ENCODE measurements at places on chromosomes 6 and 20. TPM values are rescaled to one million over a fixed set of nuclear protein-coding genes. Genes with fewer than 3 reads are reported as not detected.

GRCh38 chr6:72832271-72832670, 210.4 kb downstream of the KCNQ5 start:
- no peaks in the 10 kb centered on the region for H3K36me3 ChIP-seq
- no peaks in the 10 kb centered on the region for H3K27me3 ChIP-seq
- no peak for DNase-seq
- H3K4me1 ChIP-seq, result no peaks in the 10 kb centered on the region
- H3K27ac ChIP-seq, result no peak overlapping the region

DNA sequence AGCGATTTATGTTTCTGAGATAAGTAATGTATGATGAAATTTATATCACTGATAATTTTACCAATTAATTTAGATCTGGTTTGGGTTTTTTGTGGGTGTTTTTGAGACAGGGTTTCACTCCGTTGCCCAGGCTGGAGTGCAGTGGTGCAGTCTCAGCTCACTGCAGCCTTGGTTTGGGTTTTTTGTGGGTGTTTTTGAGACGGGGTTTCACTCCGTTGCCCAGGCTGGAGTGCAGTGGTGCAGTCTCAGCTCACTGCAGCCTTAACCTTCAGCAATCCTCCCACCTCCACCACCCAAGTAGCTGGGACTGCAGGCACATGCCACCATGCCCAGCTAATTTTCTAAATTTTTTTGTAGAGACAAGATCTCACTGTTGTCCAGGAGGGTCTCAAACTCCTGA, 13.0 kb downstream of the MRS2 start:
- no peak overlapping the region for H3K27ac ChIP-seq
- H3K36me3 ChIP-seq, result no peaks in the 10 kb centered on the region
- no peaks in the 10 kb centered on the region for H3K27me3 ChIP-seq
- H3K4me3 ChIP-seq, result no peak overlapping the region
- no peak for DNase-seq

- H3K27me3 ChIP-seq, result no peaks in the 10 kb centered on the region
- no peak for DNase-seq
- no peaks in the 10 kb centered on the region for H3K36me3 ChIP-seq
- H3K4me1 ChIP-seq, result peaks cover 3% of the 10 kb centered on the region
Measured at GRCh38 chr6:135021310-135022049, 33.1 kb downstream of the HBS1L start.

DNA sequence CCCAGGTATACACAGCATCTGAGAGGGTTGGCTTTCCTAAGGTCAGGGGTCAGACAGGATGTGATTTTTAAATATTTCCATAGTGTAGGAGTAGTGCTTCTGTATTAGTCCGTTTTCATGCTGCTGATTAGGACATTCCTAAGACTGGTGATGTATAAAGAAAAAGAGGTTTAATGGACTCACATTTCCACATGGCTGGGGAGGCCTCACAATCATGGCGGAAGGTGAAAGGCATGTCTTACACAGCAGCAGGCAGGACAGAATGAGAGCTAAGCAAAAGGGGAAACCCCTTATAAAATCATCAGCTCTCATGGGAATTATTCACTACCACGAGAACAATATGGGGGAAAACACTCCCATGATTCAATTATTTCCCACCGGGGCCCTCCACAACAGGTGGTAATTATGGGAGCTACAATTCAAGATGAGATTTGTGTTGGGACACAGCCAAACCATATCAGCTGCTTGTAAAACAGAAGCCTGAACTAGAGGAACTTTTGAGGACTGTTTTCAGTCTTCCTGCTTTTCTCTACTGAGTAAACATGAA, 91.0 kb upstream of the MEI4 start:
- H3K27me3 ChIP-seq, result no peaks in the 10 kb centered on the region
- H3K4me1 ChIP-seq, result no peaks in the 10 kb centered on the region
- H3K27ac ChIP-seq, result no peak overlapping the region
- no peak for DNase-seq
- no peak overlapping the region for H3K4me3 ChIP-seq
- no peaks in the 10 kb centered on the region for H3K36me3 ChIP-seq

DNA sequence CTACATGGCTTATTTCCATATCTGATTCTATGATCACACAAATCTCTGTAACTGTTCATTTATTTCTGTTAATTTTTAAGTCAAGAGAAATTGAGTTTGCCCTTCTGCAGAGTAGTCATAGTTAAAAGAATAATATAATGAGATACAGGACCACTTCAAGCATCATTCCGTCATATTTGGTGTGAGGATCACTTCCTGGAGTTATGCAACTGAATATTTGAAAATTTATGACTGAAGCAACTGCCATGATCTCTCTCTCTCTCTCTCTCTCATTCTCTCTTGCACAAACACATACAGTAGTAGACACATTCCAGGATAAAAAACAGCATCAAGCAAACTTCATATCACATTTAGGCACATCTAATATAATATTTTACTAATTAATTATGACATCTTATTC, 116.4 kb downstream of the COL9A1 start:
- no peaks in the 10 kb centered on the region for H3K4me1 ChIP-seq
- H3K27me3 ChIP-seq, result no peaks in the 10 kb centered on the region
- H3K36me3 ChIP-seq, result no peaks in the 10 kb centered on the region
- no peak overlapping the region for H3K4me3 ChIP-seq
- no peak for DNase-seq

DNA sequence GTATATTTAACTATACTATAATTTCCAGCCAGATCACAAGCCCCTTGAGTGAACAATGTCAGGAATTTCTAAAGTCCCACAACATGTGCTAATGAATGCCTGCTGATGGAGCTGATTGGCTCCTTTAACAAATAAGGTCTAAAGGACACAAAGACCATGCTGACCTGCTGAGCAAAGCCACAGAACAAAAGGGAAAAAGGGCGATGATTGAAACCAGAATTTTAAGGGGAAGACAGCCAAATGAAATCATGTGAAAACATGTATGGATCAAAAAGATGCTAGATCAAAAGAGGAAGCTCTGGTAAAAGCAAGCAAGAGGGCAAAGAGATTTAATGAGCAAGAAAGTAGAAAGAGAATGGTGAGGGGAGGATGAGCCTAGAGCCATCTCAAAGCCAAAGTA, 105.6 kb downstream of the DCDC2 start:
- H3K36me3 ChIP-seq, result no peaks in the 10 kb centered on the region
- no peak overlapping the region for H3K4me3 ChIP-seq
- DNase-seq, result no peak
- H3K27me3 ChIP-seq, result no peaks in the 10 kb centered on the region

DNA sequence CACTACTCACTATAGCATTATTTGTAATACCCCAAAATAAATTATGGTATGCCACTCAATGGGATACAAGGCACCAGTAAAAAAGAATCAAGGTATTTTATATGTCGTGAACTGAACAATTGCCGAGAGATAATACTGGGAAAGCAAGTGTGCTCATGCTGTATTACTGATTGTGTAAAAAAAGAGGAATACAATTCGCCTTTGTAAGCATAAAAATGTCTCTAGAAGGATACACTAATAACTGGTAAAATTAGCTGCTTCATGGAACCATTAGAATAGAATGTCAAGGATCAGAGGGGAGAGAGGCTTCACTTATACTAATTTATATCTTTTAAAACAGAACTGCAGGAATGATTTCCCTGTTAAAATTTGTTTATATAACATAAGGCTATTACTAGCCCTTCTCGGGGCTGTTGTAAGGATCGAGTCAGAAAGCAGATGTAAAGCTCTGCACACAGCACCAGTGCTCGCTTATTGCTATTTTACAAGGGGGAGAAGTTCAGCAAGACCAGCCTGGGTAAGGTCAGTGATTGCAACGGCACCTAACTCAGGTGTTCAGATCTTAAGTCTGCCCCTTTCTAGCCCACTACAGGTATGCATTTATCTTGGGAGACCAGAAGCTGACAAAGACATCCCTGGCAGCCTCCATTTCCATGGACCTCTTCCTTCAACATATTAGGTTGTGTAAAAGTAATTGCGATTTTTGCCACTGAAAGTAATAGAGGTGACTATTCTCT, 61.6 kb downstream of the MYH7B start:
- no peak for DNase-seq
- no peaks in the 10 kb centered on the region for H3K36me3 ChIP-seq
- peaks cover 19% of the 10 kb centered on the region for H3K4me1 ChIP-seq

GRCh38 chr6:144757299-144757698, 472.2 kb downstream of the UTRN start:
- no peak for DNase-seq
- no peaks in the 10 kb centered on the region for H3K27me3 ChIP-seq
- no peaks in the 10 kb centered on the region for H3K36me3 ChIP-seq
- peaks cover 19% of the 10 kb centered on the region for H3K4me1 ChIP-seq
- H3K4me3 ChIP-seq, result no peak overlapping the region
- no peak overlapping the region for H3K27ac ChIP-seq

GRCh38 chr6:167151648-167152047, 6.1 kb downstream of the GPR31 start:
- no peak overlapping the region for H3K4me3 ChIP-seq
- peaks cover 9% of the 10 kb centered on the region for H3K4me1 ChIP-seq
- H3K36me3 ChIP-seq, result no peaks in the 10 kb centered on the region
- no peak overlapping the region for H3K27ac ChIP-seq
- no peak for DNase-seq
- H3K27me3 ChIP-seq, result peaks cover 4% of the 10 kb centered on the region

GRCh38 chr20:50569864-50570836, 60.0 kb downstream of the PTPN1 start:
- no peak for DNase-seq
- H3K27me3 ChIP-seq, result peaks cover 6% of the 10 kb centered on the region
- H3K4me3 ChIP-seq, result no peak overlapping the region
- H3K36me3 ChIP-seq, result no peaks in the 10 kb centered on the region
- no peak overlapping the region for H3K27ac ChIP-seq
- H3K4me1 ChIP-seq, result peaks cover 16% of the 10 kb centered on the region

DNA sequence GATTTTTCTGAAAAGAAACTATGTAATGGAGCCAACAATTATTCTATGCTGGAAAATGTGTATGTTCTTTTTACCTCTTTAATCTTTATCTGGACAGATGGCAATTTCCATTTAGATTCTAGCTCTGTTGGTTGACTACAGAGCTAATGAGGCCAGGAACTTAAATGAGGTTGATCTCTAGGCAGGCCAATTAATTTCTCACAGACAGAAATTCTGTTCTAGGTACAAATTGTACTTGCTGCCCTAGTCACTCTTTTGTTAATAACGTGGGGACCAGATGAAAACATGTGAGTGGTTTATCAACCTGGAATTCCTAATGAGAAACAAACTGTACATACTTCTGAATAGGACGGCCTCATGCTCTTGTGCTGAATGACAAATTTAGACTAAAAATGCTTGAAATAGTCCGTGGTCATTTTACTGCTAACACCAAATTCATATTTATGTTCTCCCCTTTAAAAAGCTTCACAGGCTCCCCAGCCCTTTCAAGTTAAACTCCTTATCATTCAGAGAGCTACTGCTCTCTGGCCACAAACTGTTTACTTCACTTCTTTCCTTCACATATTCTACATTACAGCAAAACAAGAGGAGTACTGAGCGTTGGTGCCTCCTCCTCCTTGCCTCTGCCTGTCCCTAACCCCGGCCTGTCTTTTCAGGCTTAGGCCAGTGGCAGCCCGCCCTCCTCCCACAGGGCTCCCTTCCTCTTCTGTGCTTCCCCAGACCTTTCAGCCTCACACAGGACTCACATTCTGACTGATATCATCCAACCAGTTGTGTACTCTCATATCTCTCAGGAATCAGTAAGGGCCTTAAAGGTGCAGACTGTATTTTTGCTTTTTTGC, 41.4 kb downstream of the DTNBP1 start:
- H3K36me3 ChIP-seq, result no peaks in the 10 kb centered on the region
- H3K27me3 ChIP-seq, result peaks cover 3% of the 10 kb centered on the region
- H3K4me3 ChIP-seq, result peak overlapping the region; percentile 80

GRCh38 chr20:35662551-35662950, 2.1 kb downstream of the CPNE1 start:
- H3K27me3 ChIP-seq, result peaks cover 3% of the 10 kb centered on the region
- peaks cover 27% of the 10 kb centered on the region for H3K4me1 ChIP-seq
- no peaks in the 10 kb centered on the region for H3K36me3 ChIP-seq
- peak overlapping the region; percentile 86 for H3K4me3 ChIP-seq

- H3K36me3 ChIP-seq, result peaks cover 5% of the 10 kb centered on the region
- no peaks in the 10 kb centered on the region for H3K27me3 ChIP-seq
- no peak overlapping the region for H3K4me3 ChIP-seq
- peaks cover 12% of the 10 kb centered on the region for H3K4me1 ChIP-seq
- H3K27ac ChIP-seq, result no peak overlapping the region
Measured at GRCh38 chr6:3665608-3666007, 85.9 kb downstream of the PXDC1 start.

- H3K27me3 ChIP-seq, result peaks cover 3% of the 10 kb centered on the region
- no peaks in the 10 kb centered on the region for H3K36me3 ChIP-seq
- no peak for DNase-seq
- no peaks in the 10 kb centered on the region for H3K4me1 ChIP-seq
- H3K4me3 ChIP-seq, result no peak overlapping the region
Measured at GRCh38 chr20:23248461-23248882, 102.1 kb upstream of the NXT1 start.

GRCh38 chr20:51563486-51564332, 21.2 kb upstream of the NFATC2 start:
- peaks cover 18% of the 10 kb centered on the region for H3K27me3 ChIP-seq
- H3K4me3 ChIP-seq, result peak overlapping the region; percentile 89
- H3K4me1 ChIP-seq, result peaks cover 3% of the 10 kb centered on the region
- peak; percentile 28 for DNase-seq
- no peak overlapping the region for H3K27ac ChIP-seq

GRCh38 chr6:30882759-30883684, 1.3 kb upstream of the DDR1 start:
- H3K36me3 ChIP-seq, result no peaks in the 10 kb centered on the region
- DNase-seq, result no peak

DNA sequence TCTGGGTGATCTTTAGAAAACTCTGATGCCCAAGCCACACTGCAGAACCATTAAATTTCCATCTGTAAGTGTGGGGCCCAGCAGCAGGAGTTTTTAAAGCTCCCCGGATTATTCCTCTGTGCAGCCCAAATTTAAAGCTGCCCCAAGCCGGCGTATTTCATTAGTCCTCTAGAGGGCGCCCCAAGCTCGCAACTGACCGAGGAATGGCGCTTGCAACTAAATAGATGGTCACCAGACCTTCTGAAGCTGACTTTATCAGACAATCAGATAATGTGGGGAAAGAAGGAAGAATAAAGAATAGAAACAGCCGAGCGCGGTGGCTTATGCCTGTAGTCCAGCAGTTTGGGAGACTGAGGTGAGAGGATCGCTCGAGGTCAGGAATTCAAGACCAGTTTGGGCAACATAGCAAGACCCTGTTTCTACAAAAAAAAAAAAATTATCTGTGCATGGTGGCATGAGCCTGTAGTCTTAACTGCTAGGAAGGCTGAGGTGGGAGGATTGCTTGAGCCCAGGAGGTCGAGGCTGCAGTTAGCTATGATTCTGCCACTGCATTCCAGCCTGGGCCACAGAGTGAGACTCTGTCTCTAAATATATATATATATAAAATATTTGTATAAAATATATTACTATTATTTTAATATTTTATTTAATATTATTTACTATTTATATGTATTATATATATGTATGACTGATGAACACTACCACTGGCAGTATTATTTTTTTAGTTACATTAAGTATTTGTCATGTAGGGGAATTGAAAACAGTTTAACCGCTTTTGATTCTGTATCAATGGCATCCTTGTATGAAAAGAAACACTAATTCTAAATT, 56.0 kb downstream of the OTOR start:
- DNase-seq, result peak; percentile 84
- H3K4me1 ChIP-seq, result peaks cover 2% of the 10 kb centered on the region
- H3K36me3 ChIP-seq, result peaks cover 9% of the 10 kb centered on the region
- H3K27me3 ChIP-seq, result peaks cover 3% of the 10 kb centered on the region

- no peak overlapping the region for H3K4me3 ChIP-seq
- DNase-seq, result no peak
- no peaks in the 10 kb centered on the region for H3K27me3 ChIP-seq
- no peaks in the 10 kb centered on the region for H3K4me1 ChIP-seq
- no peak overlapping the region for H3K27ac ChIP-seq
Measured at GRCh38 chr6:18141805-18142590, 12.9 kb downstream of the TPMT start.

Gene SYCP2L
- total RNA-seq, result 20.5 TPM

Gene SIRPA
- total RNA-seq, result 0.34 TPM

Gene SYNDIG1
- 10.4 TPM for total RNA-seq

Gene CUL9
- total RNA-seq, result 51.6 TPM

Gene TSBP1
- not detected for total RNA-seq

Gene FBXL4
- 30.9 TPM for total RNA-seq

Gene VGLL2
- total RNA-seq, result not detected

Gene CAP2
- total RNA-seq, result 24.4 TPM

Data from glutamatergic neuron (in vitro differentiated cells).